Epithelial cell of esophagus (primary cell): ENCODE measurements at places on chromosomes 1 and 21.

- DNase-seq: peak; percentile 50
These were observed 2.7 kb downstream of the RPRD2 start for GRCh38 chr1:150366416-150367296.

DNA sequence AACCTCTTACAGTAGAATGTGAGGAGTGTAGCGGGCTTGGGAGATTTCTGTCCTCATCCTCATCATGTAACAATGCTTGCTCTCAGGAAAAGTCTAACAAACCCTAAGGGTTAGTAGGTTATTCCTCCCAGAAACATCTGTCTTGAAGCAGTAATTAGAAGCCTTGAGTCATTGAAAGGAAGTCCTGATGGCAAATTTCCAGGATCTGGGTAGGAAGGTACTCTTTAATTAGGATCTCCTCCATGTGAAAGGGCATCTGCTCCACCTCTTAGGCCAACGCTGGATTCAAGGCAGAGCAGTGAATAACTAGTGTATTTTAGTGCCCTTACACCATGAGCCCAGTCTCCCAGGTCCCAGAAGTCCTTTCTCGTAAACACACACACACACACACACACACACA is 106.6 kb upstream of the BARHL2 start:
- DNase-seq: no peak

DNA sequence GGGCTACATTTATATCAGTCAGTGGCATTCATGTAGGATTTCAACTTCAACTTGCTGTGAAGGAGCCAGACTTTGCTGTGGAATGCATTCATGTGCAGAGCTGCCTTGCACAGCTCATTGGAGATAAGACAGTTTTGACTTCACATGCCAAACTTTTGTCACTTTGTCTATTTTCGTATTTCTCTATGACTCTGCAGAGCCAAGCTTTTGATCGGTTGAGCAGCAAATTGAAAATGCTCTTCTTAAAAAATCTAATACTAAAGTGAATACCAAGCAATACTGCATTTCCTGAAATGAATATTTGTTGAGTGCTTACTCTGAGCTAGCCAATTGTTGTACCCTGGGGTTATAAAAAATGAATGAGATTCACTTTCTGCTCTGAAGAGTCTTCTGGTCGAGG is 388.7 kb downstream of the ST6GALNAC3 start:
- DNase-seq: no peak

DNA sequence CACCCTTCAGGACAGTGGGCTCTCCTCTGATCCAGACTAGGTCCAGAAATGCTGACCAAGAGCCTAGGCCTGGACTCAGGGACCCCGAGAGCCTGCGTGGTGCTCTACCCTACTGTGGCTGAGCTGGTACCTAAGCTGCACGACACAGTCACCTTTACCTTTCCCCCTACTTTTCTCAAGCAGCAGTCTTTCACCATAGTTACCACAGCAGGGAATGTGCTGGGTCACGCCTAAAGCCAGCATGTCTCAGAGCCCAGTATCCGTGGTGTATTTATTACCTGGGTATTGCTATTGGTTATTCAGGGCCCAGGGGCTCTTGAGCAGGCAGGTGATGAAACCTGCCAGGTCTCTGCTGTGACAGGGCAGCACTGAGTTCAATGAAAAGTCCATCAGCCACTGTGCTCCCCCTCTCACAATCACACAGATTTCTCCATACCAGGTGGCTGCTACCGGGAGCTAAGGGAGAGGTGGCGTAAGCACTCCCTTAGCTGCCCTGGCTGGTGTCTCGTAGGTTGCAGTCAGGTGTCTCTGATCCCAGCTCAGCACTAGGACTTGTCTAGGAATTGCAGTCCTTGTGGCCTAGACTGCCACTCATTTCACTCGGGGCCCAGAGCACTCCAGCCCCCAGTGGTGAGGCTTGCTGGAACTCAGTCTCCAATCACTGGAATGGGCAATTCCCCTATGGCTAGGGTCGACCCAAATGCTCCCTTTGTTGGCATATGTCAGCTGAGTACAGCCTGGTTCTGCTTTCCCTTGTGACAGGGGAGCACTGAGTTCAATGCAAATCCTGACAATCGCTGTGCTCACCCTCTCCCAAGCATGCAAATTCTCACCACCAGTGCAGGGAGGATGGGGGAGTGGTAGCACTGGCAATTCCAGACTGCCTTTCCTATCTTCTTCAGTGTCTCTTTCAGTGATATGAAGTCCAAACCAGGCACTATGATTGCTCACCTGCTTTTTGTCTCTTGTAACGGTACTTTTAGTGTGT is 128.7 kb downstream of the PHTF1 start:
- DNase-seq: peak; percentile 39

DNA sequence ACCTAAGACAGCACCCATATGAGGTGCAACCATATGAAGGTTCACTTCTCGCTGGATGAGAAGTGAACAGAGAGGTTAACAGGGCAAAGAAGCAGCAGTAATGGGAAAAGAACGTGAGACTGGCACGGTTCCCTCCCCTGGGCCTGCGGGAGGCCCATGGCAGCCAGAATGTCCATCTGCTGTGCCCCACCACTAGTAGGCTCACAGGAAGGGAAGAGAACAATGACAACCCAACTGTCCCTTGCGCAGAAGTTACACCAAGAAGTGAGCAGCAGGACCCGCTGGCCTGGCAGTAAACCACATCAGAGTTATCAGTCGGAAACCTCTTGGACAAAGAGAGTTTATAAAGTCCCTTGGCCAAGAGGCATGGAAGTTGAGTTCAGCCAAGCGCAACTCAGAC is 11.3 kb downstream of the HIVEP3 start:
- DNase-seq: no peak

DNA sequence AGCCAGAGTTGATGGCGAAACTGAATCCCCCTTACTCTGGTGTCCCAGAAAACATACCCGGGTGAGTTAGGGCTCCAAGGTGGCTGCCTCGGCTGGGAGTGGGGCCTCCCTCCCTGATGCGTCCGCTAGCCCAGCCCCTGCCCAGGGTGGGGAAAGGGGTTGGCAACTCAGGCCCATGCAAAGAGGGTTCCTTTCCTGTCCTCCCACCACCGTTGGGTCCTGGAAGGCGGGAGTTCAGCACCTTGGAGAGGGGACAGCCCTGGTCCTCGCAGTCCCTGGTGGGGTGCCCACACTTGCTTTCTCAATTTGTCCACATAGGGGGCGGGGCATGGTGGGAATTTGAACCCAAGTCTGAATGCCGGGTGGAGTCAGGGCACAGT is 6.1 kb downstream of the SRM start:
- DNase-seq: peak; percentile 21

DNA sequence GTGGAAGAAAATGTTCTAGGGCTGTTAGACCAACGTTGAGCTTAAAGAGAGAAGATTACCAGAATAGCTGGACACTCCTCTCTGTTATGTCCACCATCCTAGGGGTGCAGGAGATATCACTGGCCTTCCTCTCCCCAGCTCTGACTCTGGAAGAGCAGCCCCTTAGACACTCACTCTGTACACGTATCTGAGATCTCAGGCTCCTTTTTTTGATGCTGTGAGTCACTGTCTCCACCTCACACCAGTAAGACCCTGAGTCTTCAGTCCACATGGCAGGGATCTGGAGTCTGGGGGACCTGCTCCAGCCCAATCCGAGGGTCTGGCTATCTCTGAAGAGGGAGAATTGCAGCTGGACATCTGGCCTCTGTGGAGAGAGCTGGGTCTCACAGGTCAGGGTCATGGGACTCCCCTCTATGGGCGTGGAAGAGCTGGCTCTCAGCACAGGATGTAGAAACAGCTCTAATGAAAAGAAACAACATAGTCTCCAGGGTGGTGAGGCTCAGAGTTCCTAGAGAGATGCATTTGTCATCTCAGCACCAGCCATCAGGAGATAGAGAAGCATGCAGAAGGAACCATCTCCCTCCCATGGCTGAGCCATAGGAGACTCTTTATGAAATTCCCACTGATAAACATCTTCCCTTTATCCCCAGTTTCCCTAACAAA is 3.5 kb downstream of the FCRL3 start:
- DNase-seq: no peak

DNA sequence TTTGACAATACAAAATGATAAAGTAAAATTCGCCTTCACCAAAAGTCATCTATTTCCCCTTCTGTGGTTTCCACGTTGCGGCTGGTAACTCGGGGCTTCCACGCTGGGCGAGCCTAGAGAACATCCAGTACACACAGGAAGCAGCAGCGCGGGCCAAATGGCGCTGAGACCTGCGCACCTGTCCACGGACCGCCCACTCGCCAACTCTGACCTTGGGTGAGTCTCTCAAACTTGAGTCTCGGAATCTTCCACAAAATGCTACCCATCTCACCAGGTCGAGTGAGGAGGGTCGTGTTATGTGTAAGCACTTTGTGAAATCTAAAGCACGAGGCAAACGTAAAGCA is 820 bp upstream of the TTF2 start:
- DNase-seq: peak; percentile 49

DNA sequence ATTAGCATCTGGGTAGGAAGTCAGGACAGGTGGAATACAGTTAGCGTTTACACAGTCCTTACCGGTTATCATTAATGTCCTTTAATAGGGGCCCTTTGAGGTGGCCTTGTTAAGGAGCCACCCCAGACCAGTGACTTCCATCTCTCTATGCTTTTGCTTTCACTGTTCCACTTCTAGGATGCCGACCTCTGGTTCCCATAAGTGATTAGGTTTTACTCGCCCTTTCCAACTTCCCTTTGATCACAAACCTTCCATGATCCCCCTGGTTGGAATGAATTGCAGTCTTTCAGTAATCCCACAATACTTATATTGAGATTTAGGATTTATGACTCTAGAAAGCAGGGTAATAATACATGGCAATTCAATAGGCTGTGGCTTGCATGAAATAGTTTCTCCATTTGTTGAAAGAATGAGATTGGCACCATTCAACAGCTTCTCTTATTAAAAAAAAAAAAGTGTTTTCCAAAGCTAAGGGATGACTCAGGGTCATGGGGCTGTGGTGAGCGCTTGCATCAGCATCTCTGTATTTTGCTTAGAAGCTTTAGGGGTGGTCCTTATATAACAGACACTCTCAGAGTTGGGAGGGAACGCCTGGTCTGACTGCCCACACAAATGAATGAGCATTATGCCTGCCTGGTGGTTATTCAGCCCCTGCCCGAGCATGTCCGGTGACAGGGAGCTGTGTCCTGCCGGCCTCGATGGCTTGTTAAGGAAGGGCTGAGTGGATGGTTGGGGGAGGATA is 110.5 kb downstream of the CNIH3 start:
- DNase-seq: peak; percentile 86

- DNase-seq: no peak
These were observed 7.2 kb downstream of the TRAPPC3 start for GRCh38 chr1:36142121-36142520.

DNA sequence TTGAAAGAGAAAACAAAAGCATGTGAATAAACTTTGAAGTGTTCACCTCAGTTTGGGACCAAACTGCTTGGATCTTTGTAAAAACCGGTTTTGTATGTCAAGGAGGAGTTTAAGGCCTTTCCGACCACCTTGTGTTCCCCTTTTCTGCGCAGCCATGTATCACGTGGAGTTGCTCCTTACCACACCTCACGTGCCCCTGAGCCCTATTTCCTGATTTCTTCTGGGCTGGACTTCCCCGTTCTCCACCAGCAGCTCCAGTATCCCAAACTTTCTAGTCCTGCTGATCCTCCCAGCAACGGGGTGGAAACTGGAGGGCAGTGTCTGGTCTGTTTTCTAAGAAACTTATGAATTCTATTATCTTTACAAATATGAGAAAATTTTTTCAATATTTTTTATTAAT is 1.6 kb upstream of the SH3D21 start:
- DNase-seq: no peak
